K562 (cell line): ENCODE measurements at places on chromosomes 16 and 17. TPM values are rescaled to one million over a fixed set of nuclear protein-coding genes. Genes with fewer than 3 reads are reported as not detected.

DNA sequence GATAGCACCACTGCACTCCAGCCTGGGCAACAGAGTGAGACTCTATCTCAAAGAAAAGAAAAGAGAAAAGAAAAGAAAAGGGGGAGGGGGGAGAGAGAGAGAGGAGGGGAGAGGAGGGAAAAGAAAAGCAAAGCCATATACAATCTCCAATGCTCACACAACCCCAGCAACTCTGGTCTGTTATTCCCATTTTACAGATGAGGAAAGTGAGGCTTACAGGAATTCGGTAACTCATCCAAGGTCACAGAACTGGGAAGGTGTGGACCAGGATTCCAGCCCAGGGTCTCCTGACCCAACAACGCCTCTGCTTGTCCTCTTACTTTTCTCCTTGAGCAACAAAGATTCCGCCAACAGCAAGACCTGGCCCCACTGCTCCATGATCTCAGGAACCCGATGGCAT, 13.0 kb downstream of the PLA2G10 start:
- no peaks in the 10 kb centered on the region for H3K36me3 ChIP-seq
- no peak overlapping the region for H3K27ac ChIP-seq
- no peak for DNase-seq
- H3K4me3 ChIP-seq = no peak overlapping the region

- no peak overlapping the region for H3K4me3 ChIP-seq
- DNase-seq = no peak
- no peaks in the 10 kb centered on the region for H3K27me3 ChIP-seq
- no peak overlapping the region for H3K27ac ChIP-seq
- H3K36me3 ChIP-seq = 0 out of 3 replicates have a peak, but pooled peaks cover 10% of the 10 kb centered on the region
- H3K4me1 ChIP-seq = peaks cover 4% of the 10 kb centered on the region; the same call in 1 of the 2 replicates
Measured at GRCh38 chr17:14201021-14201987, 35.4 kb downstream of the CDRT15 start.

DNA sequence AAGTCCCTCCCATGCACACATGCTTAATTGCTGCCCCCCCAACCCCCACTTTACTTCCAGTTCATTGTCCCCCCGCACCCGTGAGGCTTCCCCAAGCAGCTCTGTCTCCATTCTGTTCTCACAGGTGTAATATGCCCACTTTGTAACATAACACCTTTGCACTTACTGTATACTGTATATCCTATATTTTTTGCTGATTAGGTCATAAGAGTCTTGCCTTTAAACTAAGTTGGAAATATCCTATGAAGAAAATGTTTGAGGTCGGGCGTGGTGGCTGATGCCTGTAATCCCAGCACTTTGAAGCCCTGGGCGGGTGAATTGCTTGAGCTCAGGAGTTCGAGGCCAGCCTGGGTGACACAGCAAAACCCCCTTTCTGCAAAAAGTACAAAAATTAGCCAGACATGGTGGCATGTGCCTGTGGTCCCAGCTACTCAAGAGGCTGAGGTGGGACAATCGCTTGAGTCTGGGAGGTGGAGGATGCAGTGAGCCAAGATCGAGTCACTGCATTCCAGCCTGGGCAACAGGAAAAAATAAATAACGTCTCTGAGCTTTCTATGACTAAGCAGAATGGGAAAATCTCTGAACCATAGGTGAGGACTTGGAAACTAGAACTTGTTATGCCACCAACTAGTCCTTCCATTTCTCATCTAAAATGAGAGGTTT, 76.1 kb downstream of the TNRC6C start:
- no peaks in the 10 kb centered on the region for H3K27me3 ChIP-seq
- no peak overlapping the region for H3K4me3 ChIP-seq
- H3K4me1 ChIP-seq = peaks cover 41% of the 10 kb centered on the region; the same call in 2 of the 3 replicates
- H3K36me3 ChIP-seq = peaks cover 13% of the 10 kb centered on the region; the same call in 2 of the 3 replicates

DNA sequence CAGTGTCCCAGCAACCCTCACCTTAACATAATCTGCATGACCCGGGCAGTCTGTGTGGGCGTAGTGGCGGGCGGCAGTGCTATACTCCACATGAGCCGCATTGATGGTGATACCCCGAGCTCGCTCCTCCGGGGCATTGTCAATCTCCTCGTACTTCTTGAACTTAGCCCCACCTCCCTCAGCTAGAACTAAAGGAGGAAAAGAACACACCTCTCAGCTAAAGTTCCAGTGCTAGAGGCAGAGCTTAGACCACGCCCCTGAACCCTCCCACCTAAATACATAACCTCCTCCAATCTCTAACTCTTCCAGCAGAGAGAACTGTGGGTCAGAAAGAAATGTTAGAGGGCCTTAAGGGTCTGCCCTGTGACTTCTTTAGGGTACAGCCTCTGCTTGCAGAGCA, 855 bp downstream of the TUFM start:
- peak overlapping the region; percentile 87 for H3K27ac ChIP-seq
- no peaks in the 10 kb centered on the region for H3K27me3 ChIP-seq
- peak; percentile 60 for DNase-seq
- H3K4me1 ChIP-seq = peaks cover 4% of the 10 kb centered on the region; the same call in 1 of the 3 replicates
- peaks cover 39% of the 10 kb centered on the region for H3K36me3 ChIP-seq

The GPS2 gene
- total RNA-seq = 41.8 and 43.7 TPM in 2 replicates

The CACNG5 gene
- not detected in 2 replicates for total RNA-seq

The PPP1R27 gene
- 2.1 and 2.3 TPM in 2 replicates for total RNA-seq

The OTOP3 gene
- total RNA-seq = not detected in 2 replicates
